ENCODE measurements at places on chromosomes 6 and 20.

DNA sequence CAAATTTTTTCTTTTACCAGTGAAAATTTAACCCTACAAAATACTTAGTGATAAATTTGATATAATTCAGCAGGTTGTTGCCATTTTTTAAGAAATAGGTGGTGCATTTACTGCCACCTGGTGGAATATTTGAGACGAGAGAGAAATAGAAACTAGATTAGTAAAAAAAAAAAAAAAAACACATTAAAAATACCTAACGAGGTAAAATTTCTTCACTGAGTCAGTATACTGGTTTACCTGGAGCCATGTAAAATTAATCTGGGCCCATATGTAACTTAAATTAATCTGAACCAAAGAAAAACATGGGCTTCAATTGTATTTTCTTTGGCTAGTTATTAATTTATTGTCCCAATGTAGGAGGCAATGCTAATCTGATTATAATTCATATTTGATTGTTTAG, 520.8 kb downstream of the EPM2A start:
- peak; percentile 47 for DNase-seq

DNA sequence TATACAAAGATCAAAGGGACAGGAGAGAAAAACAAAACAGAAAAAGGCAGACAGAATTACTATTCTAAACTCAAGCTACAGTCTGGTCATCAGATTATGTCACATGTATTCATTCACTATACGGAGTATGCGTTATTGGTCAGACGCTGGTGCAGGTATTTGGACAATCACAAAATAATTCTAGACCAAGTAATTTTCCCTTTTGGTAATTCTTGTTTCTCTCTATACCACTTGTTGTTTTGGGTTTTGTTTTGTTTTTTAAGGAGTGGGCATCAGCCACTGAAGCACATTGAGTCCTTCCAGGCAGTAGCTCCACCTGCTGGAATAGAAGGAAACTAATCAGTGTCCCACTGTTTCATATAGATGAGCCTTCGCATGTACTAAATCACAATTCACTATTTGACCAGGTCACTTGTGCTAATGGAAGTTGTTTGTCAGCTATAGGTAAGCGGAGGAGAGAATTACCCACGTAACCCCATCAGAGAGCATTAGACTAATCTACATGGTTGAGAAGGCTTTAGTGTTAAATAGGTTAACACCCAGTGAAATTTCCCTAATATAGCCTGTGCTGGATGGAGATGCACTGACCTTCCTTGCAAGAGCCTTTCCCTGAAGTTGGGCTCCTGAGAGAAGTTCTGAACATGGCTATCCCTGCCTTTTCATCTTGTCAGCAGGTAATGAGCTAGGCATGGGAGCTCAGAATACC, 77.9 kb downstream of the TNFAIP3 start:
- DNase-seq, result peak; percentile 50

DNA sequence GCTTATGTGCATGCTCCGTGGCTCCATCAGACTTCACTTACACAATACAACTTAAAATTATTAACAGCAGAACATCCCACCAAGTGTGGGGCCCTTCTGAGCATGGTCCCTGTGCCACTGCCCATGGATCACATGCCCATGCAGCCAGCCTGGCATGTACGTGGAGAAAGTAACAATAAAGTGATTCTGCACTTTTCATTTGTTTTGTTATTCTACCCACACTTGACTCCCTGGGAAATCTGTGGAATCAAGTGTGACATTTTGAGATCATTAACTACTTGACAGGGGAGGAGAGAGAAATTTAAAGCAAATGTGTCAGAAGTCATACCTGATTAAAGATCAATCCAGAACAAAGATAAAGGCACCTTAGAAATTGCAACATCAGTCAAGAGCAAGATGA, 112.0 kb downstream of the ISM1 start:
- DNase-seq, result no peak

- DNase-seq, result no peak
Measured at GRCh38 chr6:153099636-153100035, 31.4 kb downstream of the RGS17 start.

DNA sequence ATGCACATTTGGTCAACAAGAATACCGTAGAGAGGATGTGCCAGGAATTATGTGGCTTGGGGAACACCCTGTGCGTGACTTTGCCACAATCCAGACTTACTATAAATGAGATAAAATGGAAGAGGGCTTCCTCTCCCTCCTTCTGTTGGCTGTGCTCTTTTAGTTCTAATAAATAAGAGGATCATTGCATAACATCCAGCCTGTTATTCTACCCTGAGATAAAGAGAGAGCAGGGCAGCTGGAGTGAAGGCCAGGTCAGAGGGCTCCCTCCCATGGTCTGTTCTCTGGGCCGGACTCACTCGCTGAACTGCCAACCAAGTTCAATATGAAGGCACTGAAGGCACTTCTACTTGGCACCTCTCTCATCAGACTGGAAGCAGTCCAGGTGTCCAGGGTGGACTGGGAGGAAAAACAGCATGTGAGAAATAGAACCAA, 91.7 kb downstream of the MTFR2 start:
- no peak for DNase-seq

DNA sequence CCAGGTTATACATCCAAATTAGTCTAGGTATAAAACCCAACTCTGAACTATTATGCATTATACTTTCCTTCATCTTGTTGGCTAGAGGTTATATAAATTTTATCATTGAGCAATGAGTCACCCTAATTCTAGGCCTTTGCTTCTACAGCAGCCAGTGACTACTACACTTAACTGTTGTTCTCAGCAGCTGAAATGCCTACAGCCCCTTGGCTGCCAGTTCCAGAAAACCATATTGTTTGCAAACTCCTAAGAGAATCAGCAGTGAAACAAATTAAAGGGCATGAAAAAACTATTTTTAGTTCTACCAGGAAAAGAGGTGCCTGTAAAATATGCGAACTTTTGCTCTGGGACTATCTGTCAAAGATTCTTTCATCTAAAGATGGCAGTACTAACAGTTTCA, 292.8 kb downstream of the FRK start:
- DNase-seq, result no peak

- no peak for DNase-seq
Measured at GRCh38 chr20:59374261-59374660, 73.8 kb downstream of the EDN3 start.

DNA sequence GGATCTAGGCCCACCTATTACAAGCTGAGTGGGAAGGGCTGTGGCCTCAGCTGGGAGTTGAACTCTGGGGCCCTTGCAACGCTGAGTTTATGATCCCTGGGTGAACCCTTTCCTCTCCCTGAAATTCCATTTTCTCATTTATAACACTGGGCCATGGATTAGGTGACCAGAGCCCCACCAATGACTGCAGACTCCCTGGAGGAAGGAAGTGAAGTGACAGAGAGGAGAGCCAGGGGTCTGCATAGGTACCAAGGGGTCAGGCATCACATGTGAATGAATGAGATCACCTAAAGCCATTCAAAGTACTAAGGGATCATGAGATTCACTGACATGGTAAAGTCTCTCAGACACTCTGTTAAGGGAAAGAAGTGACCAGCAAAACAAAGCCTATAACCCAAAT, 46.5 kb upstream of the DSN1 start:
- no peak for DNase-seq

GRCh38 chr6:52653151-52653550, 17.8 kb upstream of the TMEM14A start:
- DNase-seq, result no peak

- no peak for DNase-seq
Measured at GRCh38 chr6:149938571-149939355, 3.1 kb upstream of the ULBP2 start.

GRCh38 chr6:157773248-157773773, 49.7 kb upstream of the SNX9 start:
- DNase-seq, result no peak

- no peak for DNase-seq
Measured at GRCh38 chr6:155201461-155202226, 62.2 kb upstream of the CLDN20 start.

DNA sequence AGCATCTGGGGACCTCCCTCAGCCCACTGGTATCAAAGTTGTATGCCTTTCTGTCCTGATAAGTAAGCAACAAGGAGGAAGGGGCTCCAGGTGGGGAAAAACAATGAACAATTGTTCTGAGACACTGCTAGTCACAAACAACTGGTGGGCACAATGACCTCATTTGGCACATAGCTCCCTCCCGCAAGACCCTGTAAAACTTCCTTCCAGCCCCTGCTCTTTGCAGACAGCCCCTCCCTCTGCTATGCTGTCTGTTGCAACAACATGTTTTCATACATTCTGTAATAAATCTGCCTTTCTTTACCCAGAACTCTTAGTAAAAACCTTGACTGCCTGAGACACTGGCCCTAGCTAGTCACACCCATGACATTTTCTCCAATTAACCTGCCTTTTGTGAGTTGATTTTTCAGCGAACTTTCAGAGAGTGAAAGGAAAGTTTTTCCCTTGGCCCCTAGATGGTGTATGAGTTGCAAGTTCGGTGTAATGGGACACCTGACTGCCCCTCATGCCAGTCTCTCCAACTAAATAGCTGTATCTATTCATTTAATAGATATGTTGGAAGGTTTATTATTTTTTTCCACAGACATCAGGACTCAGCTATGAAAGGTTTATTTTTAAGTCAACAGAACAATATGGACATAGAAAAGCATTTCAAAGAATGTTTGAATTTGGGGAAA, 142.3 kb upstream of the SLC22A16 start:
- DNase-seq, result peak; percentile 28

DNA sequence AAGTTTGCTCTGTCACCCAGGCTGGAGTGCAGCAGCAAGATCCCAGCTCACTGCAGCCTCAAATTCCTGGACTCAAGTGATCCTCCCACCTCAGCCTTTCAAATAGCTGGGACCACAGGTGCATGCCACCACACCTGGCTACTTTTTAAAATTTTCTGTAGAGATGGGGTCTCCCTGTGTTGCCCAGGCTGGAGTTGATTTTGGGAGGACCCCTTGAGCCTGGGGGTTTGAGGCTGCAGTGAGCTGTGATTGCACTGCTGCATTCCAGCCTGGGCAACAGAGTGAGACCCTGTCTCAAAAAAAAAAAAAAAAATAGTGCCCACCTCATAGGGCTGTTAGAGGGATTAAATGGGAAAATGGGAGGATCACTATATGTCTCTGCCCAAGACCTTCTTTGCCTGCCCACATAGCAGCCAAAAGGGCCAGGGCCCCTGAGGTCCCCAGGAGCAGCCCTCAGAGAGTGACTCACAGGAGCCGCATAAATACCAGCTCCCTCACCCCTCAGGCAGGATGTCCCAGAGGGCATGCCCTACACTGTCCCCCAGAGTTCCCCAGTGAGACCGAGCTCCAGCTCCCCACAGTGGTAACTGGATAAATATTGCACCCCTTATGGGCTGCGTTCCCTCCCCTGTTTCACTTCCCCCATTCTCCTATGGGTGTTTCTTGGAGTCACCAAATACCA, 11.7 kb upstream of the MDGA1 start:
- DNase-seq, result no peak

DNA sequence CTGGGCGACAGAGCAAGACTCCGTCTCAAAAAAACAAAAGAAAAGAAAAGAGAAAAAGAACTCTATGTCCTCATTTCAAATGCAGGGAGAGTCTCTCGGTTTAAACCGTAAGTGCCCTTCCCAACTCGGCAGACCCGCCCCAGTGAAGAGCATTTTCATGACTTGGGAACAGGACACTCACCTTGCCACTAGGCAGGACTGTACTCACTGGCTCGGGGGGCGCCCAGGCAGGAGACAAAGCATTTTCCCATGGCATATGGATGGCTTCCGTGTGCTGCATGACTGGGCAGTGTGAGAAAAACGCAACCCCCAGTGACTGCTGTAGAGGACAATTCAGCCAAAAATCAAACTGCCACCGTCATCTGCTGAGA, 23.7 kb upstream of the MRGBP start:
- DNase-seq, result no peak

GRCh38 chr6:8029243-8029870, 34.8 kb downstream of the BLOC1S5 start:
- DNase-seq, result no peak

GRCh38 chr20:17645010-17645409, 37.0 kb downstream of the RRBP1 start:
- no peak for DNase-seq

GRCh38 chr20:63688228-63689045, 8.0 kb upstream of the TNFRSF6B start:
- no peak for DNase-seq

- DNase-seq, result no peak
Measured at GRCh38 chr6:170143401-170144150, 147.3 kb downstream of the DLL1 start.

GRCh38 chr6:82030761-82031503, 216.6 kb downstream of the IBTK start:
- no peak for DNase-seq

GRCh38 chr6:111274593-111275217, 187.4 kb downstream of the SLC16A10 start:
- DNase-seq, result no peak

DNA sequence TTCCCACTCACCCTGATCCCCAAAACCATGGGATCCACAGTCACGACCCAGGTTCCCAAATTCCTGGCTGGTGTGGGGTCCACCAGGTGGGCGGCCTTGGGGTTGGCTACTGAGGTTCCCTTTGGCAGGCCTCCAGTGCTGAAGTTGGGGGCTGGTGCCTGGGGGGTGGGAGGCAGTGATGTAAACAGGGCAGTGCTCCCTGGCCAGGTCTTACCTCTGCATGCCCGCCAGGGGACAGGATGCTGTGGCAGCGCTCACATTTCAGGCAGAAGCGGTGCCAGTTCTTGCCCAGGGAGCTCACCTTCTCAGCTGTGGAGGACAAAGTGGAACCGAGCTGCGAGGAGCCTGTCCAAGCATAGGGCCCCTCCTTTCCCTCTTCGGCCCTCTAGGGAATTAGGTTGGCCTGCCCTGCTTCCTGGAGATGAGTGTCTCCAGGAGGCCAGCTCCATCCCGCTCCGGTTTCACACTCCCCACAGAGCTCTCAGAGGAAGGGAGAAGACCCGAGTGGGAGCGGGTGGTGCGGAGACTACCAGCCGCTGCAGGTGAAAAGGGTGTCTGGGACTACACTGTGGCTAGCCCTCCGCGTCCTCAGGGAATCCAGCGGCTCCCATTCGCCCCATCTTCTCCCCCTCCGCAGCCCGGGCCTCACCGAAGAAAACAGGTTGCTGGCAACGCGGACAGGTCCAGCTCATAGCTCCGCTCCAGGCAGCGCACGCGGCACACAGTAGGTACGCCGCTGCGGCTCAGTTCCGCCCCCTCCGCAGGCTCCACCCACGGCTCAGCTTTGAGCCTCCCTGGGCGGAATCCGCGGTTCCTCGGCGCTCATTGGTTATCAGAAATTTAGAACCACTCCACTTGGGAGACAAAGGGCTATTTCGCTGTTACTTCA, at the start of gene CRIP3:
Gene CRIP3, minus strand, starts transcription at position 726 of the 889 bp plus-strand sequence. Its CDS starts 34 bp downstream, at position 692.
- no peak for DNase-seq

DNA sequence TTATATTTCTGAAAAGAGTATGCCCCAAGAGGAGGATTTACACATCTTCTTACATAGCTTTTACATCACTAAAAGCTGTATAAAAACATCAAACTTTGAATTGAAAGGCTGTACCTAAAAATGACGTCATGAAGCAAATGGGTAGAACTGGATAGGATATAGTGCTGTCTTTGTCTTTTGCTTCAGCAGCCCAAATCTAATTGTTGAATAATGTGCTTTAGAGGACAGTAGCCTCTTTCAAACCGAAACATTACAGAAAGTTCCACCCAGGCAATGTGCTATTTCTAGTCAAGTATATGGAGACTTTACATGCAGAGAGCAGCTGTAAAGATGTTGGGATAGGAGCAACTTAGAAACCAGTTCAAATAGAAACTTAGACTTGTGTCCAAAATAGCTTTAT, 51.9 kb downstream of the ADGRG6 start:
- DNase-seq, result no peak

- DNase-seq, result no peak
Measured at GRCh38 chr6:42049948-42050296, 402 bp upstream of the TAF8 start.

- DNase-seq, result no peak
Measured at GRCh38 chr6:170378502-170378901, 71.9 kb downstream of the FAM120B start.

GRCh38 chr6:137224799-137225198, 5.6 kb upstream of the IFNGR1 start:
- DNase-seq, result no peak
